ENCODE measurements at places on chromosomes 1 and 21.

DNA sequence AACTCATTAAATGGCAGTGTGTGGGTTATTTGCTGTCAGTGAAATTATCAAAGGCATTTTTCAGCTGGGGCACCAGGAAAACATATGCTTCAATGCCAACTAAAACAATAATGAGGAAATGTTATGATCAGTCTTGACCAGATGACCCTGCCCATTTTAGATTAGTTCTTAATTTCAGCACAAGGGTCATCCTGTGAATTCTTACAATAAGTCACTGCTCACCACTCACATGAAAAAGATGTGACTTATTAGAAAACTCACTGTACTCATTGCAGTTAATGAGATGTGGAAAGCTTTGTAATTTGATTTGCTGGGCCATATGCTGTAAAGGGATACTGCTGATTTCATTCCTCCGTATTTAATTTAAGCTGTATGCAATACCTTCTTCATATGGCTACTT is 178.5 kb upstream of the LMO4 start:
- no peak for DNase-seq

DNA sequence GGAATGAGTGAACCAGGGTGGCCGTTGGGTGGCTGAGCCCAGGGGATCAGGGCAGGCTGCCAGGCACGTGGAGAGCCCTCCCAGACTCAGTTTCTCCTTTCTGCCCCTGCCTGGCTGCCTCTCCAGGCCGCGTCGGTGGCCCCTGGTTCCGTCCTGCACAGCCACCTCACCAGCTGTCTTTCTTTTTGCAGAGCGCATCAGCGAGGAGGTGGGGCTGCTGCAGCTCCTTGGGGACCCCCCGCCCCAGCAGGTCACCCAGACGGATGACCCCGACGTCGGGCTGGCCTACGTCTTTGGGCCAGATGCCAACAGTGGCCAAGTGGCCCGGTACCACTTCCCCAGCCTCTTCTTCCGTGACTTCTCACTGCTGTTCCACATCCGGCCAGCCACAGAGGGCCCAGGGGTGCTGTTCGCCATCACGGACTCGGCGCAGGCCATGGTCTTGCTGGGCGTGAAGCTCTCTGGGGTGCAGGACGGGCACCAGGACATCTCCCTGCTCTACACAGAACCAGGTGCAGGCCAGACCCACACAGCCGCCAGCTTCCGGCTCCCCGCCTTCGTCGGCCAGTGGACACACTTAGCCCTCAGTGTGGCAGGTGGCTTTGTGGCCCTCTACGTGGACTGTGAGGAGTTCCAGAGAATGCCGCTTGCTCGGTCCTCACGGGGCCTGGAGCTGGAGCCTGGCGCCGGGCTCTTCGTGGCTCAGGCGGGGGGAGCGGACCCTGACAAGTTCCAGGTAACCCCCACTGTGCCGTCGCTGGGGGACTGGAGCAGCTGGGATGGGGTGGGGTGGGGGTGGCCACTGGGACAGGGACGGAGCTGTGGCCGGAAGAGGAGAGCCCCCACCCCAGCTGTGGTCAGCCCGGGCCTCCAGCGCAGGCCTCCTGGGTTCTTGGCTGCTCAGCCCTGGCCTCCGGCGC is 63.3 kb downstream of the COL18A1 start:
- DNase-seq, result no peak

GRCh38 chr21:46065914-46066551 is 31.9 kb upstream of the COL6A2 start:
- no peak for DNase-seq

- DNase-seq, result peak; percentile 96
These were observed 7.0 kb upstream of the POFUT2 start for GRCh38 chr21:45294509-45295291.
